ENCODE measurements at places on chromosomes 7 and 10.

DNA sequence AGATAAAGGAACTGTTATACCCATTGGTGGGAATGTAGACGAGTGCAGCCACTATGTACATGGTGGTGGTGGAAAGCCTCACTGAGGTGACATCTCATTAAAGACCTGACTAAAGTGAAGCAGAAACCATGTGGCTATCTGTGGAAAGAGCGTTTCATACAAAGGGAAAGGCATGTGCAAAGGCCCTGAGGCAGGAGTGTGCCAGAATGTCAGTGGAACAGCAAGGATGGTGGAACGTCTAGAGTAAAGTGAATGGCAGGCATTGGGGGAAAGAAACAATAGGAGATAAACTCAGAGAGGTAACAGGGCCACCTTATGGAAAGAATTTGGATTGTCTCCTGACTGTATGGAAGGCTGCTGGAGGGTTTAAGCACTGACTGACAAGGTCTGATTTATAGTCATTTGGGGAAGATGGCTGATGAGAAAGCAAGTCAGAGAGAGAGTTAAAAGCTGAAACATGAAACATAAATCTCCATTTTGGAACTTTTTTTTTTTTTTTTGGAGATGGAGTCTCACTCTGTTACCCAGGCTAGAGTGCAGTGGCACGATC is 245.7 kb downstream of the STK31 start:
- DNase-seq = no peak

- DNase-seq = peak; percentile 97
These were observed at the start of gene MYOF for GRCh38 chr10:93482145-93482834. Gene MYOF, minus strand, starts transcription at chr10:93482334. Its CDS starts 140 bp downstream, at chr10:93482194.

GRCh38 chr7:90530263-90530662 is 60.8 kb downstream of the PTTG1IP2 start:
- peak; percentile 26 for DNase-seq

DNA sequence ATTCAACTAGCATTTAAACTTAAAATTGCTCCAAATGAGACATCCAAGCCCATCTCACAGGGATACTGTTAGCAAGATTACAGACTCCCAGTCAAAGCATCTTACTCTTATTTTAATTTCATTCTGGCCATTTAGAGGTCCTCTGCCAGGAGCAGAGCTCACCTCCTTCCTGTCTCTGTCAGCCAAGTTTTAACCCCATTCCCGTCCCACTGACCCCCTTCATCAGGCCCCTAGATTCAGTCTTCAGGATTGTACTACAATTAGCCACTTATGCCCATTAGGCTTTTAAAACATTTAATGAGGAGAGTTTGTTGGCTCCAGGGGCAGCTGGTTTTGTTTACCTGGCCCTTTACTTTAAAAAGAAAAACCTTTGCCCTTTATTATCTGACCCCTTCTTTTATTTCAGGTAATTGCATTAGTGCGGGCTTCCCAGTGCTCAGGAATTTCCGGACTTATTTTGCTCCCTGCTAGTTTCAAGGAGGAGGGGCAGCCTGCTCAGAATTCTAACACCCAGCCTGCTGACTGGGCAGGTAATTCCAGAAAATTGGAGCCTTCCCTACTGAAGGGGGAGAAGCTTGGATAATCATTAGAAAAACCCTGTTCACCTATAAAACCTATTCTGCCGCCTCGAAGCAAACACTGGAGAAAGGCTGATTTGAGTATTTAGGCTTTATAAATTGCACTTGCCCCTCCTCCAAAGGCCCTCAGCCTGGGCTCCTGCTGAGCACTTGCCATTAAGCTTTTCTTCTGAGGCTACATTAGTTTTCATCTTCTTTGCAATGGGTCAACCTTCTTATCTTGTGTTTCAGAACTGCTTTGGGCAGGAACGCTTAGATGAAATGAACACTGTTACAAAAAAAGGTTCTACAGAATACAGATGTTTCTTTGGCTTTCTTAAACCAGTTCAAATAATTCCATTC is 200.5 kb upstream of the HPS1 start:
- no peak for DNase-seq

DNA sequence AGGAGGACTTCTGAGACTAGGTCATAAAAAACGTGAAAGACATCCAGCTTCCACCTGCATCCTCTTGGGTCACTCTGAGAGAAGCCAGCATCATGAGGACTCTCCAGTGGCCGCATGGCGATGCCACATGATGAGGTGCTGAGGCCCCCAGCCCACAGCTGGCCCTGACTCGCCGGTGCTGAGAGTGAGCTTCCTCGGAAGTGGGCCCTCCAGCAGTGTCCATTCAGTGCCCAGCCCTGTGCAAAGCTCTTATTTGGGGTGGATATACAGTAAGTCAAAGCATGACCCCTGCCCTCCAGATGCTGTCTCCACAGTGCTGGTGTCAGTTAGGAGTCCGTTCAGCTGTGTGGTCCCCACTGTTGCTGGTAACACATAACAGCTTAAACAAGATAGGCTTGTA is 93.6 kb upstream of the CHST15 start:
- DNase-seq = no peak

DNA sequence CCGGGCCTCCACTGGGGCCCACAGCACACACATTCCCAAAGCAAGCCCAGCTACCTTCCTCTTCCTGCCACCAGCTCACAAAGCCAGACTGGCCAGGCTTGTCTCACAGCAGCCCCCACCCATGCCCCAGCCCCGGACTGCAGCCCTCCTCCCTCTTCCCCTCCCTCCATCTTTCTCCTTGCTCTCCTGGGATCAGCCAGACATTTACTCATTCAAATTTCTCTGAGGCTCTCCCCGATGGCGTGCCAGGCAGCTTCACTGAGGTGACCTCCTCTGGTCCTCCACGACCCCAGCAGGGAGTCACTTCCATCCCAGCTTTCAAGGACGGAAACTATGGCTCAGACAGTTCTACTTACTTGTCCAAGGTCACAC is 187.5 kb downstream of the GRID1 start:
- DNase-seq = no peak

DNA sequence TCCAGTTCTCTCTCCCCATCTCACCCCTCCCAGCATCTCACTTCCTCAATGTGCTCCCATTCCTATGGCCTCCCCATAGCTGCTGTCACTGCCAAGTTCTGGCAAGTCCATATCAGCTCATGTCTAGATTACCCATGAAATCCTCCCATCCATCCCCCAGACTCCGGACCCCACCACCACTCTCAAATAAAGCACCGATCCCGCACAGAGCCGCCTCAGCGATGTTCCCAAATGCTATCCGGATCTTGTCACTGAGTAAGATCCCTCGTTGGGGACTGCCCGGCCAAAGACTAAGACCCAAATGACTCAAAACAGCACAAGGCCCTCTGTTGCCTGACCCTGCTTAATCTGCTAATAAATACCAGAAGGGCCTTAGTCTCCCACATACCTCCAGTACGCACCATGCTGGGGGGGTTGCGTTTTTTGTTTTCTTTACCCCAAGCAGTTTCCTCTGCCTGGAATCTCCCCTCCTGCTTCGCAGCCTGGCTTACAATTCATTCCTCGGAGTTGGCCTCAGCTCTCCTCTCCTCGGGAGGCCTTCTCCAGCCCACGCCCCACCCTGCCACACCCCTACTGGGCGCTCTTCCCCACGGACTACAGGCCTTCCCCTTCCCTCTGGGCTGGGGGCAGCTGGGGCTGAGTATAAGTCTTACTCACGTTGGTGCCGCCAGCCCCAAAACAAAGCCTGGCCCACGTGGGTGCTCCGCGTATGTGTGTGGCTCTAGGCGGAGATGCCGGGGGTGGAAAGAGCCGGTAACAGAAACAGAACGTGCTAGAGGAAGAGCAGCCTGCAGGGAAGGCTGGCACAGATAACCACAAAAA is 1.8 kb upstream of the DUSP5 start:
- peak; percentile 99 for DNase-seq

- no peak for DNase-seq
These were observed 37.2 kb upstream of the RAPGEF5 start for GRCh38 chr7:22393913-22394729.

DNA sequence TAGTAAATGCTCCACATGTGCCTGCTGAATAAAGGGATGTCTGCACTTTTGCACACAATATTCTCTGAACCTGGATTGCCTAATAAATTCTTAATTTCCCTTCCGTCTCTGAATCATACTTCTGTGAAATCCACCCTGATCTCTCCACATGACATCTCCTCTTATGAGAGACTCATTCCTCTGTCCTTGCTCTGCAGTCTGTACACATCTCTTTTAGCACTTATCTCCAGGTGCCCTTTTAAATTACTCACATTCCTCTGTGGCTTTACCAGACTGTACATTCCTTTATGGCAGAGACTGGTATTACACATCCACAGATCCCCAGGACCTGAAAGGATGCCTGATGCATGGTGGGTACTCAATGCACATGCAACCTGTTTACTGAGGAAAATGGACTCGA is 527.6 kb downstream of the PHTF2 start:
- DNase-seq = peak; percentile 66

GRCh38 chr7:129373651-129374428 is 60.4 kb upstream of the STRIP2 start:
- no peak for DNase-seq

- DNase-seq = peak; percentile 40
These were observed 133.2 kb downstream of the PKD1L1 start for GRCh38 chr7:47814905-47815613.

- no peak for DNase-seq
These were observed 46.0 kb downstream of the CNOT4 start for GRCh38 chr7:135463908-135464307.

DNA sequence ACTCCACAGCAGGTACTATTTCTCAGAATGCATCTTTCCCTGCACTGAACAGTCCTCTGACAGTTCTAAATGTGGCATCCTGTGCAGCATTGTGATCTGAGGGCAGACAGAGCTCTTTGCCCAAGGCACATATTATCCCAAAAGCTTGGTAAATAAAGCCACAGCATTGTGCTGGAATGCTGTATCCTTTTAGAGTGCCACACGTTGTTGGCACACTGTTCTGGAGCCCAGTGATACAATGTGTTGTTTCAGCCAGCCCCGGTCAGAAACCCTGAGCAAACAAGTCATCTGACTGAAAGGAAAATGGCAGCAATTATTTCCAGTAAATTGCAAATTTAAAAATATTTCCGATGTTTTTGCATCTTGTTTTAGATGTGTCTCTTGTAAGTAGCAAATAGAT is 45.4 kb downstream of the NAMPT start:
- no peak for DNase-seq

- no peak for DNase-seq
These were observed 98.7 kb downstream of the PROSER2 start for GRCh38 chr10:11921800-11922392.

DNA sequence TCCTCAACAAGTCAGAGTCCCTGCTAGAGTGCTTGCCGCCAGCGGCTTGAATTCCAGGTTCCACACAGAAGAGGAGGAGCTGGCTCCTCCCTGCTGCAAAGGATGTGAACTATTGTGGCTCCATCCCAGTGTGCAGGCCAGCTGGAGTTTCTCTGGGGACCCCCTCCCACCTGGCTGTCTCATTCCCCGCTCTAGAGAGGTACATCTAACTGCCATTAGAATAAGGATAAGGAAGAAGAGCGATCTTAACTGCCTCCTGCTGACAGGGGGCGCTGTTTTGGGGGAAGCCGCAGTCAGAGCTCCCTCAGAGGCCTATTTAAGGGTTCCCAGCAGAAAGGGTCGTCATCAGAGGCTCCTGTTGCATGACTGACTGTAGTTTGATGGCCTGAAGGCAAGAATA is 40.8 kb upstream of the HECW1 start:
- peak; percentile 15 for DNase-seq

DNA sequence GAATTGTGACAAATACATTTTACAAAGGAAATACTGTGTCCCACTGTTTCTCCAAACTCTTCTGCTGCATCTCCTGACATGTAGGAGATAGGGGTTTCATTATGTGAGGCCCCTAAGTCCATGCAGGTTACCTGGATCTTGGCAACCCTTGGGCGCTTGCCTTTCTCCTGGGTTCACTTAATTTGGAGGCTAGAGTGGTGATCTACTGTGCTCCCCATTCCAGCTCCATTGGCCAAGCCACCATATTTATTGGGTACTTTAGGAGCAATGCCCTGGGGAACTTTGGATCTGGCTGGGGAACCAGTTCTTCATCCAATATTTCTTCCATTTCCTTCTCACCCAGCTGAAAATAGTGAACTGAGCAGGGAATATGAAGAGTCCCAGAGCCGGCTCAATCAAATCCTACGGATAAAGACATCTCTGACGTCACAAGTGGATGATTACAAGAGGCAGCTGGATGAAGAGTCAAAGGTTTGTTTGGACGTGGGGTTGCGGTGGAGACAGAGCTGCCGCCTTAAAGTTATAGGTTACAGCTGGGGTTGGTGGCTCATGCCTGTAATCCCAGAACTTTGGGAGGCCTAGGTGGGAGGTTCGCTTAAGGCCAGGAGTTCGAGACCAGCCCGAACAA is 18.5 kb downstream of the MYH16 start:
- DNase-seq = no peak

DNA sequence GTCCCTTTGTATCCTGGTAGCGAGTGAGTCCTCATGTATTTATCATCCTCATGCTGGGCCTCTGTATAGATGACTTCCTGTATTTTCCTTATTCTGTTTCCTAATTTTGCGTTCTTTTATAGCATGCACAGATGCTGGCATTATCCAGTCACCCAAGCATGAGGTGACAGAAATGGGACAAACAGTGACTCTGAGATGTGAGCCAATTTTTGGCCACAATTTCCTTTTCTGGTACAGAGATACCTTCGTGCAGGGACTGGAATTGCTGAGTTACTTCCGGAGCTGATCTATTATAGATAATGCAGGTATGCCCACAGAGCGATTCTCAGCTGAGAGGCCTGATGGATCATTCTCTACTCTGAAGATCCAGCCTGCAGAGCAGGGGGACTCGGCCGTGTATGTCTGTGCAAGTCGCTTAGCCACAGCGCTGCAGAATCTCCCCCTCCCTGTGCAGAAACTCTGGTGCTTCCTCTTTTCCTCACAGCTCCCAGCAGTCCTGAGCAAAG is 183.1 kb upstream of the PRSS58 start:
- no peak for DNase-seq
